ENCODE measurements at places on chromosomes 7 and 10. TPM values are rescaled to one million over a fixed set of nuclear protein-coding genes. Genes with fewer than 3 reads are reported as not detected.

The CHAT gene
- total RNA-seq = not detected

The GNAI1 gene
- 0.66 TPM for total RNA-seq

The SPDYE5 gene
- not detected for total RNA-seq

The SPDYE8 gene
- total RNA-seq = not detected

The STAG3 gene
- 21.7 TPM for total RNA-seq

The HOXA10 gene
- total RNA-seq = not detected

The STEAP2 gene
- 0.02 TPM for total RNA-seq

The FBXO24 gene
- 1.2 TPM for total RNA-seq

The SLC26A5 gene
- total RNA-seq = not detected

The SH2D4B gene
- total RNA-seq = 0.14 TPM

The PRKG1 gene
- not detected for total RNA-seq

The FAM237B gene
- not detected for total RNA-seq

The SPDYE9 gene
- not detected for total RNA-seq

The STX1A gene
- total RNA-seq = 10.0 TPM

The MBL2 gene
- total RNA-seq = not detected

The DNA2 gene
- total RNA-seq = 43.6 TPM

The NANOS1 gene
- total RNA-seq = 0.20 TPM

The SAMD9L gene
- 96.4 TPM for total RNA-seq

The HOXA11 gene
- total RNA-seq = not detected

The PTPRN2 gene
- total RNA-seq = 5.1 TPM
